Cerebellar nuclear complex (tissue), 1 donor: ENCODE measurements at places on chromosomes 6 and 20.

DNA sequence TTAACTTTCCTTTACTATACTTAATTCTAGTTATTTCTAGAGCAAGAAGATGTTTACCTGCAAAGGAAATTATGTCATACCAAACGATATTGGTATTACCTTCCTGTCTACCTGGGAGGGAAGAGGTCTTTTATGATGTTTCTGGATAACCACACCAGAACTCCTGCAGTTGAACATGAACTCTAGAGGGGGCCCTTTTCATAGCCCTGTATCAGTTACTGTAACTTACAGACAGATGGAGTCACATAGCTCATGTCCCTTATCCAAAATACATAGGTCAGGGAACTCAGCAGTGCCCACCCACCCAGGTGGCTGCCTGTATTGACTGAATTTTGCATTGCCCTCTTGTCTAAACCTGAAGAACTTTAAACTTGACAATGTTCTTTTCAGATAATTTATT lies 35.1 kb upstream of the MYL9 start:
- no peak for DNase-seq

DNA sequence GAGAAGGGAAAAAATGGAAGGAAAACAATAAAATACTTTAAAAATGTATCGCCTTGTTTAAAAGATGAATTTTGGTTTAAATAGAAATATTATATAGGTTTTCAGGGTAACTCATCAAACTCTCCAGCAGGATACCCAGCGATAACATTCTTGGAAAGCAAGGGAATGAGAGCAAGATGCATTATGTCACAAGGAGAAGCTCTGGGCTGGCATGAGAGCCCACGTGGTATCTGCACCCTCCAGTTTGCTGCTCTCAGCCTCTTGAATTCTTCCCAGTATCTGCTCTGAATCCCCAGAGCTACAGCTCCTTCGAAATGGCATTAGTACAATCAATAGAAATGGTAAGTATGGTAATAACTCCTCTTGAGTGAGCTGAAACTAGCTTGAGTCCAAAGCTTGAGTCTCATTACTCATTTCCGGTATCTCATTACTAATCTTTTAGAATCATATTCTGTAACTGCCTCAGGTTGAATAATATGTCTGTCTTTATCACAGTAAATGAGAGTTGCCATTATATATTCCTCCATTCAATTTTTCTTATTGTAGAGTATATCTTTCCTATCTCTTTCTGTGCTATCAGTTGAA lies 4.9 kb upstream of the TMEM242 start:
- DNase-seq = no peak

GRCh38 chr20:2349801-2350200 lies 30.9 kb upstream of the TGM6 start:
- no peak for DNase-seq

DNA sequence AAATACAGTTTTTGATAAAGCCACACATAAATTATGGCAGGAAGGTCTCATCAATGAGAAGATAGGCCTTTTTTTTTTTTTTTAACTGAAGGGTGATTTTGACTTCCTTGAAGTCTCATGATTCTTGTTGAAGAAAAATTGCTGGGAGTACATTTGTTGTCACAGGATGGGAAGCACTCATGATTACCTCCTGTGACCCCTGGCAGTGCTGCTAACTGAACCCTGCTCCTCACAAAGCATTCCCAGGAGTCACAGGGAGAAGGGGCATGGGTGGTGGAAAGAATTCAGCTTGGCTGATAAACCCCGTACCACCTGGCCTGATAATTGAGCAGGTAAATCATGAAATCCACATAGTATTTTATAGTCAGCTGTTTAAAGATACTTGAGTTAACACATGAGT lies 86.9 kb downstream of the CD109 start:
- no peak for DNase-seq

GRCh38 chr6:56638760-56639159 lies 3.9 kb downstream of the DST start:
- DNase-seq = no peak

DNA sequence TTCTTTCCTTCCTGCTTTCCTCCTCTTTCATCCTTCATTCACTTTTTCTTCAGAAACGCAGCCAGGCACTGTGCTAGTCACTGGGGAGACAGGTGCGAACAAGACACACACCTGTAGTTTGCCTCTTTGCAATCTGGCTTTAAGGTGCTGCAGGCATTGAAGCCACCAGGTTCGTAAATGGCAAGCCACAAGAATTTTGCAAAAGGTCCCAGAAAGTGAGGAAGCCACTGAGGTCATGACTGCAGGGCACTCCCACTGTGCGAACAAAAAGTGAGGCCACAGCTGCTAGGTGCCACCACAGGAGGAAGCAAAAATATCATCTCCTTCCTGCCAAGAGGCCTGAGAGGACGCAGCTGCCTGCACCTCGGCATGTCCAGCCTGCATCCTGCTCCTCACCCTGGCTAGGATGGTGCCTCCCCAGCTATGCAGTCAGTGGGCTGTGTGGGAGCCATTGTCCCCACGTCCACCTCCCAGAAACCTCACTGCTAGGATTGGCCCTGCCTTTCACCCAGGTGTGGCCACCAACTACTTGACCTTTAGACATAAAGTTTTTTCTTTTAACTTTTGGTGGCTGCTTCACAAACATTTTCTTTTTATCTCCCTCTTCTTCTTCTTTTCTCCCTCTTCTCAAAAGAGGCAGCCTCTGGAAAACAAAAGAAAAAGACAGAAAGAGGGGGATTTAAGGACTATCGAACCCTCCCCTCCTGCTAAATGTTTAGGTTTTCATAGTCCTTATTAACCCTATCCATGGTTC lies 230.8 kb downstream of the BCAS1 start:
- no peak for DNase-seq

- DNase-seq = no peak
Observed at GRCh38 chr6:11209906-11210305, 22.6 kb downstream of the NEDD9 start.

- no peak for DNase-seq
Observed at GRCh38 chr20:18739751-18740166, 73.8 kb upstream of the SCP2D1 start.
